Activated CD4-positive, alpha-beta T cell treated with anti-CD3 and anti-CD28 coated beads, Interleukin-2, amount 10 ng/mL, durations not matched to agents 7 days and 5 days (primary cell): ENCODE measurements at places on chromosomes 1 and 21. TPM values are rescaled to one million over a fixed set of nuclear protein-coding genes. Genes with fewer than 3 reads are reported as not detected.

PRAMEF5 gene
- total RNA-seq, result not detected

CFAP141 gene
- total RNA-seq, result not detected

F13B gene
- not detected for total RNA-seq

MLLT11 gene
- 3.6 TPM for total RNA-seq
